Cerebellum (tissue), 4 donors: ENCODE measurements at places on chromosomes 4 and X.
A peak's percentile ranks its signal among the peaks of the same experiment; 100 is the strongest.

GRCh38 chrX:16653424-16653823 lies 3.5 kb downstream of the S100G start:
- no peak for DNase-seq

DNA sequence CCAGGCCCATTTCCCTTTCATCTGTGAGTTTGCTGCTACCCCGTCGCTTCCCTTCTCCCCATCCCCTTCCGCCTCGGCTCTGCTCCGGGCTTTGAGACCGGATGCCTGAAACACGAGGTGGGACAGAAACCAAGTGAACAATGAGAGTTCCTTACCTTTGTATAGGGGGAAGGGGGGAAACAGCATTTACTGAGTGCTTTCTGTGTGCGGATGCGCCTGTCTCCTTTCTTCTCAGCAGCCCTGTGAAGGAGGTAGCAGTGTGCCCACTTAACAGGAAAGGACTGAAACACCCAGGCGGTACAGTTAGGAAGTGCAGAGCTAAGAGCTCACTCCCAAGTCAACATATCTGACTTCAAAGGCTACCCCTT lies 43.2 kb upstream of the TMSB15B start:
- peak; percentile 31 for DNase-seq

GRCh38 chrX:107504006-107504405 lies 54.6 kb downstream of the FRMPD3 start:
- no peak for DNase-seq

DNA sequence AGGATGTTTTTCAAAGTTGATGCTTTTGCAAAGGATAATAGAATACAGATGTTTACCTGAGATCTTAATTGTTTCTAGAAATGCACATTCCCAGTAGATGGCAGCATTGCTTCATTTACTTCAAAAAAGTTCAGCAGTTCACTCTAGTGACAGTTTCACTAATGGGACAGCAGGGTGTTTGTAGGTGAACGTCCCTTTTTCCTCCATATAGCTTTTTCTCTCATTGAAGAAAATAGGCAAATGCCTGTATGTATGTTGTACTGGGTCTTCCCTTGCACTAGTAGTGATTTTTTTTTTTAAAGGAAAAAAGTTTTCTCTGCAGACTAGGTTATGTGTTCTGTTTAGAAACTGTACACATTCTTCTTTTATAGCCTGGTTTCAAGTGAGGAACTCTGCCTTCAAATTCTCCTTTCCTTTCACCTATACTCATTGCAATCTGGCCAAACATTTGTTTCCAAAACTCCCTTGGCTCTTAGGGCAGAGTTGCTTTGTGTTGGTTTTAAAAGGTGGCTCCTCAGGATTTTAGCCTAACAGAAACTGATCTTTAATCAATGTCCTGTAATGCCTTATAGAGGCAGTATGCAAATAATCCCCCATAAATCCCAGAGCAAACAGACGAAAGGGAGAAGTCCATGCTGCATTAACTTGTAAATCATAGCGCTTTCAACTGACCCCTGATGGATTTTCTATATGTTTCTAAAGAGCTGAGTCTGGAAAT lies 86.3 kb downstream of the EGF start:
- peak; percentile 23 for DNase-seq

- DNase-seq = peak; percentile 15
These were observed 6.0 kb upstream of the PDLIM3 start for GRCh38 chr4:185541251-185541727.

DNA sequence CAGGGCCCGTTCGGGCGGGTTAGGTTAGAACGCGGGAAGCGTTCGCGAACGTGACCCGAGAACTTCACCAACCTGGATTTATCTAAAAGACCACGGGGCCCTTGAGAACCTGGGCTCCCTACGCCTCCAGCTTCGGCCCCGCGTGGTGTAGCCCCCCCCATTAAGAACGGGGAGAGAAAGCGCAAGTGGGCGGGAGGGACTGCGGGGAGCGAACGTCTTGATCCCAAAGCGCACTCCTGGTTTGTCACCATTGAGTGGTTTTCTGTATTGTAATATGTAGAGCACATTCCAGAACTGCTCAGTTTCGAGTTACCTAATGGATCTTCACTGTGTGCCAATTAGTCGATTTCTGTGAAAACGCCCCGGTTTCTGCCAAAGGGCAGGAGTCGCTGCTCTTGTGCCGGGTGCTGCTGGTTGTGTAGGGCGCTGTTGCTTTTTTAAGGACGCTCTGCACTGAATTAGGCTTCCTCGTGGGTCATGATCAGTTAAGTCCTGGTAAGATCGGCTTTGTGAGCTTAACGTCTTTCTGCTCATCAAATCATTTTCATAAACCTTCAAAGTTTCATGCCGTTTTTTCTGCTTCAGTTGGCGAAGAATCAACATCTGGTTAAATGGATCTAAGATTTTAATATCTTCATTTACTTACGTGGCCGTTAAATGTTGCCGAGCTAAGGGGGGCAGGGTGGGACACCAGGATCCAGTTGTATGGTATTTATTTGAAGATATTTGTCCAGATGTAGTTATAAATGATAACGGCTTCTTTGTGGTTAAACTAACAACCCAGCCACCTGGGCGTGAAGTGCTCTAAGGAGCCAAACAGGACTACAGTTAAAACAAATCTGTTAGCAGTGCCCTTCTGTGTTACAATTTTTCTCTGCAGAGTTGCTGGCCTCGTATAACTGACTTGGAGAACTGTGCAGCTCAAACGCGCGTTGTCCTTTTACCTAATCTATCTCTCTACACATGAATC lies 809 bp downstream of the MND1 start:
- DNase-seq = peak; percentile 10

GRCh38 chr4:107570952-107571351 lies 149.1 kb downstream of the PAPSS1 start:
- no peak for DNase-seq

GRCh38 chr4:8606966-8607365 lies 14.4 kb downstream of the CPZ start:
- DNase-seq = no peak

DNA sequence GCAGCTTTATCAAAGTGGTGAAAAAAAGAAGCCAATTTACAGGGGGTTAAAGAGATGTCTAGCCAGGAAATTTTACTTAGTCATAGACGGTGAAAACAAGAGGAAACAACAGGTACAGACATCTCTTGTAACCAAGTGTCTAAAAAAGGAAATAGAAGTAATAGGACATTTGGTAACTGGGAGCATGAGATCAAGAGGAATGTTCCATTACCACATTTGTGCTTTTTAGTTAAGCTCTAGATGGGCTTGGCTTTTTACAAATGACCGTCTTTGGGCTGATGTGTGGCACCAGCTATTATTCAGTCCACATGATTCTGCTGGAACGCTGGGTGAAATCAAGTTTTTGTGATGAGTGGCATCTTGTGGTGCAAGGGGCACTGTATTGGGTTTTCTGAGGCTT lies 179.5 kb downstream of the SMIM20 start:
- DNase-seq = no peak

- no peak for DNase-seq
These were observed 2.6 kb downstream of the NAF1 start for GRCh38 chr4:163164110-163164509.

- DNase-seq = peak; percentile 33
These were observed 39.4 kb downstream of the RAPGEF2 start for GRCh38 chr4:159142241-159142640.

DNA sequence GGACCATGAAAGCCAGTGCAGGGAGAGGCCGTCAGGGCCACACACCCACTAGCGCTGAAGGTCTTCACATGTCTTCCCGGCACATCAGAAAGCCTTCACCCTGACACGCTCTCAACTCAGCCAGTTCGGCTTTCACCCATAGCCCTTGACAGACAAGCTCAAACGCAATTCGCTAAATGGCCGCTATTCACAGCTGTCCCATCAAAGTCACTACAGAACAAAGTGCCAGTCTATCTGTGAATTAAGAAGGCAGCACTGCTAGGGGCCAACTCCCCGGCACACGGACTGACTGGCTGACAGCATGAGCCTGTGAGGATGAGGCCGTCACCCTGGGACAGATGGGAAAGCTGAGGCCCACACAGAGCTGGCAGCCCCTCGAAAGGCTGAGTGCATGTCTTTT lies 45.7 kb downstream of the ACOX3 start:
- no peak for DNase-seq

DNA sequence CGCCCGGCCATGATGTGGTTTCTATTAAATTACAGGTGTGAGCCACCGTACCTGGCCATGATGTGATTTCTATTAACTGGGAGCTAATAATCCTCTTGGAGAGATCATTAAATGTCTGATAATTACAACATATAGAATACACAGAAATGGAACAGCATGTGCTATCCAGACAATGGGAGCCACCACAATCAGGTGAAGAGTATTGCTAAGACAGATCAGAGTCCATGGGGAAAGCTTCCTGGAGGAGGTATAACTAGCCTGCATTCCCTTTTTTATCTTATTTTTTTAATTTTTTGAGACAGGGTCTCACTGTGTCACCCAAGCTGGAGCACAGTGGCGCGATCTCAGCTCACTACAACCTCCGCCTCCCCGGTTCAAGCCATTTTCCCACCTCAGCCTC lies 146.8 kb downstream of the CHRNA9 start:
- DNase-seq = no peak

DNA sequence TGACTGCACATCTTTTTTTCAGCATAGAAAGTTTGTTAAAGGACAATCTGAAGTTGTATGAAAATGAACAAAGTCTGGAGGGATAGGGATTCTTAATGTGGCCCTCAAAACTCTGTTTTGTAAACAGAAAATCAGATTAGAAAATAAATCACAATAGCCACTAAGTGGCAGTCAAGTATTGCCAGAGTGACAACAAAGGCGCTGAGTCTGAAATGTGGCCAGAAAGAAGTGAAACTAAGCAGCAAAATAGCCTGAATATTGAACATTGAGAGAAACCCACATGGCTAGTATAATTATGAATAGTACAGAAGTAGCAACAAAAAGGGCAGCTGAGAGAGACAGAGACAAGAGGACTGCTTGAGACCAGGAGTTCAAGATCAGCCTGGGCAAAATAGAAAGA lies 81.1 kb upstream of the CT45A1 start:
- DNase-seq = peak; percentile 6

- no peak for DNase-seq
These were observed 38.3 kb downstream of the ACOX3 start for GRCh38 chr4:8402181-8402597.

- no peak for DNase-seq
These were observed 1422.0 kb downstream of the ADGRL3 start for GRCh38 chr4:62622089-62622488.

- peak; percentile 53 for DNase-seq
These were observed 643 bp downstream of the SRP72 start for GRCh38 chr4:56468097-56468422.

DNA sequence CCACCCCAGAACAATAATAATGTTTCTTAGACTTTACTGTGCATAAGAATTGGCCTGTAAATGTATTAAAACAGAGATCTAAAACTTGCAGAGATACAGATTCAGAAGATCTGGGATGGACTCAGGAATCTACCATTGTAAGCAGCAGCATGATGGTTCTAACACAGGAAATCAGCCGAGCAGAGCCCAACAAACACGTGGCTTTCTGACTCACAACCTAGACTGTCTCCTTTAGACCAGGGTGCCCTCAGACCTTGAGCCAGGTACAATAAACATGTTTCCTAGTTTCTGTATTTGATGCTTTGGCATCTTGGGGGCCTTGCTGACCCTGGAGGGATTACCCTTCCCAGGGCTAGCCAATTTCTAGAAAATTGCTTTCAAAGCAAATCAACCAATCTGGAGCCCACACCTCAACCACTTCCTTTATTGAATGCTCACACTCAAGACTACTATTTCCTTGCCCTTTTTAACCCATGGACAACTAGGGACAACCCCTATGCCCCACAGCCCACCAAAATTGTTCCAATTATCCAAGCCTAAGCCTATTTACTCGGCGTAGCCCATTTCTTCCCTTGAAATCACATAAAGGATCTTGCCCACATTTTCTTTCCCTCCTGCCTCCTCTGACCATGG lies 80.5 kb downstream of the TBC1D9 start:
- DNase-seq = no peak
